ENCODE measurements at places on chromosomes 11 and 22.

GRCh38 chr11:120805960-120806555 is 217.8 kb upstream of the TBCEL start:
- no peak for DNase-seq

DNA sequence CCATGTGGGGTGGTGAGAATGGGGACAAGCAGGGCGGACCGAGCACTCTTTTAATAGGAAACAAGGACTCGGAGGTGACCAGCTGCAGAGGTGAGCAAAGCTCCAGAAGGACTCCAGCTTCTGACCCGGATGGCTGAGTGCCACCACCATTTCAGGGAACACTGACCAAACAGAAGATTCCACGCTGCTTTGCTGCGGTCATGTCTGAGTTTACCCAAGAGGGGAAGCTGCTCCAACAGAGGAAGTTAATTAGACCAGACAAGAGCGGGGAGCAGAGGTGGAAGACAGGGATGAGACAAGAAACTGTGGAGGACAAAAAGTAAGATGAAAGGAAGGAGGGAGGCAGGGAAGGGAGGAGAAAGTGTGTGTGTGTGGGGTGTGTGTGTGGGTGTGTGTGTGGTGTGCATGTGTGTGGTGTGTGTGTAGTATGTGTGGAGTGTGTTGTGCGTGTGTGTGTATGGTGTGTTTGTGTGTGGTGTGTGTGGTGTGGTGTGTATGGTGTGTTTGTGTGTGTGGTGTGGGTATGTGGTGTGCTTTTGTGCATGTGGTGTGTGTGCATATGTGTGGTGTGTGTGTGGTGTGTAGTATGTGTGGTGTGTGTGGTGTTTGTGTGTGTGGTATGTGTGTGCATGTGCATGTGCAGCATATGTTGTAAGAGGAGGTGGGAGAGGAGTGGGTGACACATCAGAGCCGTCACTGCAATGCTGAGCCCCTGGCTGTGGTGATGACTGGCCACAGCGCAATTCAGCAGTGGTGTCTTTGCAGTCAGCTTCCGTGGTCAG is 82.2 kb upstream of the AKIP1 start:
- DNase-seq = no peak

- DNase-seq = no peak
Observed at GRCh38 chr22:17753401-17753989, 20.8 kb downstream of the BID start.

- DNase-seq = no peak
Observed at GRCh38 chr11:79413268-79413667, 27.6 kb downstream of the TENM4 start.

DNA sequence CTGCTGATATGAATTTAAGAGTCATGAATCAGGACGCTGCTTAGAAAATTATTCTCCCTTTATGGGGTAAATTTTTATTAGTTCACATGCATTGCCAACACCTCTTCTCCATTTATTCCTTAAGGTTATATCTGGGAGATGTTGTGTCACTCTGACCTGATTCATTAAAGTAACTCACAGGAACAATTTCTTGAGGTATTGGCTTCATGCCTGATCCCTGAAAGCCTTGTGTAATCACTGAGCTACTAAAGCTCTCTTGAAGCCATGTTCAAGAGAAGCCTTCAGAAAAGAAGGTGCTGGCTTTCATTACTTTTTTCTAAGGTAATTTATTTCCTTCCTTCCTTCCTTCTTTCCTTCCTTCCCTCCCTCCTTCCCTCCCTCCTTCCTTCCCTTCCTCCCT is 420.6 kb downstream of the RAB38 start:
- DNase-seq = no peak

GRCh38 chr11:21511835-21512440 is 680.9 kb upstream of the ANO5 start:
- DNase-seq = peak; percentile 60
